Suprapubic skin (tissue), 4 donors: ENCODE measurements at places on chromosomes 5 and 9.

DNA sequence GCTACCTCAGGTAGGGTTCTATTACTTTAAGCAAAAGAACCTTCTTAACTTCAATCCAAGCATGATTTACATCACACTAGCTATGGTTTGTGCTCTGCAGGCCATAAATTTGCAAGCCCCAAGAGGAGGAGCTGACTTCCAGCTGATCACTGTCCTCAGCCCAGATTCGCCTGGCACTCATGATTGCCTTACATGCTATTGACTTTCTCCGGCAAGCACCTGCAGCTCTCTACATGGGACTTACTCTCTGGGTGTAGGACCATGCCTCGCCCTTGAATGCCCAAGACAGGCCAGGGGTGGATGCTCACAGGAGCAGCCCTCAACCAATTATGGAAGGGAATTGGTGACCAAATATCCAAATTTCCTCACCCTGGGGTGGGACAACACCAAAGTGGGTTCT, 99.8 kb downstream of the ESM1 start:
- no peak for DNase-seq

GRCh38 chr5:8136271-8136670, 267.3 kb downstream of the MTRR start:
- DNase-seq = no peak

GRCh38 chr5:60948738-60949137, 3.7 kb downstream of the NDUFAF2 start:
- DNase-seq = no peak

- DNase-seq = no peak
These were observed 9.3 kb upstream of the SIL1 start for GRCh38 chr5:139207297-139208000.

GRCh38 chr9:77841739-77842386, 189.7 kb downstream of the GNAQ start:
- no peak for DNase-seq

GRCh38 chr9:22160221-22160620, 151.1 kb upstream of the CDKN2B start:
- DNase-seq = no peak

GRCh38 chr5:141850786-141851185, 27.4 kb downstream of the PCDH1 start:
- DNase-seq = no peak

DNA sequence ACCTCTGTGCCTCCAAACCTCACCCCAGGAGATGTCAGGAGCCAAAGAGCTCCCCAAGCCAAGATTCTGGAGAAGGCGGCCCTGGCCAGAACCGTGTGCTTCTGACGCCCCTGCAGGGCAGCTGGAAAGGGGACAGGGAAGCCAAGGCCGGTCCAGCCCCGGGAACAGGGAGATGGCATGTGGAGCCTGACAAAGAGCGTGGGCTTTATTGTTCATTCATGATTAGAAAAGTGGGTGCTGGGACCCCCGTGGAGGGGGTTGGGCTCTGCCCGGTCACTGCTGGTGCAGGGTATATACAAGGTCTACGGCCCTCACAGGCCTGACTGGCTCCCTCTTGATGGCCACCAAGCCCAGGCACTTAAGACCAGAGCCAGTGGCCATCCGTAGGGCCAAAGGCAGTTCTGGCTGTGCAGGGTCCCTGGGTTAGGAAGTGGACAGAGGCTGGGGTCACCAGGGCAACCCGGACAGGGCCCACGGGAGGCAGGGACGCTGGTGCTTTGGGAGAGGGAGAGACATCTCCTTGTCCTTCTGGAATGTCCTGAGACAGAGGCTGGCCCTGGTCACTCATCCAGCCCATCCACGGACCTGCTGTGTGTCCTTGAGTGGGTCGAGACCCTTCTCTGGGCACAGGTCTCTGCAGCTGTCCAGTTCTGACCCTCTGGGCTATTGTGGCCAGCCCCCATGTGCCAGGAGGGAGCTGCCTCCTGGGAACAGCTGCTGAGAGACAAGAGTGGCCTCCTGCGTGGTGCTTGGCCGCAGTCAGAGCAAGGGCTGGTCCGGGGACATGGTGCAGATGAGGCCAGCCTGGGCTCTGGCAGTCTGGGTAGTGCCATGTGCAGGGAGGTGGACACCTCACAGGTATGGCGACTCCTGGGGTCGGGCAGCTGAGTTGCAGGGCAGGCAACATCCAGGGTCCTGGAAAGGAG, 12.5 kb downstream of the NINJ1 start:
- DNase-seq = peak; percentile 60

GRCh38 chr5:76225336-76225735, 142.2 kb downstream of the SV2C start:
- no peak for DNase-seq

- DNase-seq = no peak
These were observed 353.6 kb downstream of the SLIT3 start for GRCh38 chr5:168947212-168947868.

DNA sequence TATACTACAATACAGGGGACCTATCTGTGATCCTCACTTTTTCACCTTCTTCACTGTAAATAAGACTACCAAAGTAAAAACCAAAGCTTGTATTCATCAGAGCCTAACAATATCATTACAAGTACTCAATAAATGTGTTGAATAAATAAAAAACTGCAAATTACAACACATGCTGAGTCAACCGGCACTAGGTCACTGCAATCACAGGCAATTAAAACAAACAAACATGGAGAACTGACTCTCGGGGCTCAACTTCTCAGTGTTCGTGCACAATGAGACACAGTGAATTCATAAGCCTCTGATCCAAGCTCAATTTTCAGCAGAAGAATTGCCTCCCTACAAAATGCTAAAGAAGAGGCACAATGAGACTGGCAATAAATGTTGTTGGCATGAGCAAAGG, 69.2 kb downstream of the CDK5RAP2 start:
- no peak for DNase-seq

- DNase-seq = no peak
These were observed 498.0 kb downstream of the PRDM9 start for GRCh38 chr5:24005384-24005783.

DNA sequence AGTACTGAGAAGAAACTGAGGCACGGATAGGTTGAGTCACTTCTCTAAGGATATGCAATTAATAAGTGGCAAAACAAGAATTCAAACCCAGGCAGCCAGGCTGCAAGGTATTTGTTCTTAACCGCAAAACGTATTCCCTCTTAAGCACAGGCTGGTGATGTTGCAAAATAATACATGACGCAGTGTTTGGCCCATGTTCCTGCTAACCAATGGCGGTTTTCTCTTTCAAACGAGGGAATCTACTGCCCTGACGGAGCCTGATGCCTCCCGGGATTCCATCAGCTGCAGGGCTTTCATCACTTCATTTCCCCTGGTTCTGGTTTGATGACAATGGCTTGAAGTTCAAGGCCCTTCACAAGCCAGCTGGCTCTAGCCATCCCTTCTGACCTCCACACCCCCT, 154.8 kb downstream of the SLIT3 start:
- no peak for DNase-seq

DNA sequence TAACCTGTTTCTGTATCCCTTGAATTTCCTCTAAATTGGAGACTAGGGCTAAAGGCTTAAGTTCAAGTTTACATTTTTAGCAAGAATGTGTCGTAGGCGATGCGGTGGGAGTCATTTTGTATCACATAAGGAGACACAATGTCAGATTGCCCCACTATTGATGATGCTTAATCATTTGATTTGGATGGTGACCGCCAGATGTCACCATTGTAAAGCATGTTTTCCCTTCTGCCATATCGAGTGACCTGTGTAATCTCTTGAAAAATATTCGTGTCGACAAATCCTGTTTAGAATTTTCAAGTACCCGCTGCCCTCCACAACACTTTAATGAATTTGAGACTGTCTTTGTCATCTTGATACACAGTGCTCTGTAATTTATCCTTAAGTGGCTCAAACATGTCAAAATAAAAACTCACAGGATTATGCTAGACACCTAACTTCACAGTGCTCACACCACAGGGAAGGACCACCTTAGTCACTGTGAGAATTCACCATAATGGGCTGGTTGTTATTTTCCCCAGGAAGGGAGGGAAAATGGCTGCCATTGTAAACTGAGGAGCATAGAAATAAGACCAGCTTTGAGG, 34.5 kb upstream of the SLC46A2 start:
- no peak for DNase-seq

GRCh38 chr5:6692906-6693305, 20.3 kb upstream of the TENT4A start:
- no peak for DNase-seq

GRCh38 chr5:116930616-116931015, 356.0 kb upstream of the SEMA6A start:
- no peak for DNase-seq

DNA sequence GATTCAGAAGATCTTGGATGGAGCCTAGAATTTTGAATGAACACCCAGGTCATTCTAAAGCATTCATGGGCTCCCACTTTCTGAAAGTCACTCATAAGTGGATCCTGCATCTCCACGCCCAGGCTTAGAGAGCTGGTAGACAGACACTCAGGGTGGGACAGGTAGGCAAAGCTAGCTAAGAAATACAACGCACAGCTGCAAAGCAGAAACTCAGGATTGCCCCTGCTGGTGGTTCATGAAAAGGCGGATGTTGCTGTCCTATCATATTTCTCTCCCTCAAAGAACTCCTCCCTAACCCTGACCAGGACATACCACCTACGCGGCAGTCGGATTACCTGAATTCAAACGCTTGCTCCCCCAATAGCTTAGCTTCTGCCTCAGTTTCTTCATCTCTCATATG, 226.5 kb downstream of the GLIS3 start:
- no peak for DNase-seq

DNA sequence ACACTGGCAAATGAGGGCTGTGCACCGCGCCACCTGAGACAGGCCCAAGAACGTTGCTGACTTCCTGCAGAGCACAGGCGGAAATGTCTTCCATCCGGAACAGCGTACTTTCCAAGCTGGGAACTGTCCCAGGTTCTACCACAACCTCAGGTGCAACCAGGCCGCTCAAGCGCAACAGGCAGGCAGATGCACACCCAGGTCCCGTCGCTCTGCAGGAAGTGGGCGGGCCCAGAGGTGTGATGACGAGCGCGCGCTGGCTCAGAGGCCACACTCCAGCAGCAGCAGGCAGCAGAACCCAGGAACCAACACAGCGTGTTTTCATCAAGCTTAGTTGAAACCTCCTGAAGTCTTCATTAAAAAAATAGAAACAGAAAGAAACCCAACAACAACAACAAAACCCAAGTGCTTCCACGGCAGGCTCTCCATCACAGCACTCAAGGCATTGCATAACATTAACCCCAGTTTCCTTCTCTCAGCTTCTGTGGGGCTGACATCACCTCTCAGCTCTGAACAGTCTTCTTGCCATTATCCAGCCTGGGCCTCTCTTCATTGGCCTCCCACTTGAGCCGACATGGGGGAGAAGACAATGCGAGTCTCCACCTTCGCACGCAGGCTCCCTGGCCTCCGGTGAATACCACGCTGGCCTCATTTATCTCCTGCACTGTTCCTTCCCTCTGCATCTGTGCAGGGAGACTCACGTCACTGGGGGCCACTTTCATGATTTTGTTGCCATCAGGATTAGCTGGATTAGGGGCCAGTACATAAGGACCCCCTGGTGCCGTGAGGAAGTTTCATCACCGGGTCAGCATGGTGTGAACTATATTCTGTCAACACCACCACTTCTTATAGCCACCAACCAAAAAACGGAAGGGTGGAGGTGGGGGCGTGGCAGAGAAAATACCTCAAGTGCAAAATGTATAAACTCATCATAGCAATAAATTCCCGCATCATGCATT, 22.1 kb downstream of the PTCH1 start:
- DNase-seq = no peak

- DNase-seq = no peak
These were observed 23.8 kb upstream of the TDRD7 start for GRCh38 chr9:97387936-97388684.

DNA sequence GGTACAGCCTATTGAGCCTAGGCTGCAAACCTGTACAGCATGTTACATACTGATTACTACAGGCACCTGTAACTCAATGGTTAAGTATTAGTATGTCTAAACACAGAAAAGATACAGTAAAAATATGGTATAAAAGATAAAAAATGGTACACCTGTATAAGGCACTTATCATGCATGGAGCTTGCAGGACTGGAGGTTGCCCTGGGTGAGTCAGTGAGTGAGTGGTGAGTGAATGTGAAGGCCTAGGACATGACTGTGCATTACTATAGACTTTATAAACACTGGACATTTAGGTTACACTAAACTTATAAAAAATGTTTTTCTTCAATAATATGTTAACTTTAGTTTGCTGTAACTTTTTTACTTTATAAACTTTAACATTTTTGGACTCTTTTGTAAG, 171.3 kb downstream of the SLC28A3 start:
- DNase-seq = no peak

DNA sequence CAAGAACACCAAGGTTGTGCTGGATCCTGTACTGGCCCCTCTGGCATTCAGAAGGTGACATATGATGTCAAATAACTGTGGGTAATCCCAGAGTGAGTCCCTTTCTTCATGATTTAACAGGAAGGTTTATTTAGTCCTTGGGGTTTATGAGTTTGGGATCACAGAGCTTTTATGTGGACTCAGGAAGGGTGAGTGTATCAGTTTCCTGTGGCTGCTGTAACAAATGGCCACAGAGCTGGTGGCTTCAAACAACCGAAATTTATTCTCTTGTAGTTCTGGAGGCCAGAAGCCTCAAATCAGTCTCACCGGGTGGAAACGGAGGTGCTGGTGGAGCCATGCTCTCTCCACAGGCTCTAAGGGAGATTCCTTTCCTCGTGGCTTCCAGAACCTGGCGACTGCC, 157.7 kb downstream of the MELK start:
- DNase-seq = no peak

DNA sequence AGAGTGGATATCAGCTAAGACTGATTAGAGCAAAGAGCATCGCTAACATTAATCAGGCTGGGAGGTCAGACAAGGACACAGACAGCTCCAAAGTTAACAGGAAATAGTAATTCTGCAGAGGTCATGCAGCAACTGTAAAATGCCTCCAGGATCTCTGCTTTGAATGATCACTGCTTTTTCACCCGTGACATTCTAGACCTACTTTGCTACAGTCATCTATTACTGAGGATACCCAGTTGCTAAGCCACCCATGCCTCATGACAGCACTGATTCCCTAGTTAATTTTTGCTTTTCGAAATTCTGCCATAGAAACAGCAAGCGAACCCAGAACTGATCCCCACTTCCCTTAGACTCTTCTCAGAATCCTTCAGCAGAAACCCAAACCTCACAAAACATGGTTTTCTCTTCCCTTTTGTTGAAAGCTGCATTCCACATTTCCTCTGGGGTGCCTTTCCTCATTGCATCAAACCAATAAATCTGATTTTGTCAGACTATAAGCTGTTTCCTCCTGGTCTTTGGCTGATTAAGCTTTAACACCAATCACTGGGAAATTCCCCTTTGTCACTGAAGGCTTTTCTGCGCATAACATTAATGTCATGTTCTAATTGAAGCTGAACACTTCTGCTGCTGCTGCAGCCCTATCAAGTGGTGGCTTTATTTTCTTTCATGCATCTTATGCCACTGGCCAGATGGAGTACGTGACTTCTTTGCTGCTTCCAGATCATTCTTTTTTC, 201.1 kb upstream of the CHD1 start:
- DNase-seq = no peak

GRCh38 chr5:143196601-143197259, 206.8 kb downstream of the NR3C1 start:
- no peak for DNase-seq

DNA sequence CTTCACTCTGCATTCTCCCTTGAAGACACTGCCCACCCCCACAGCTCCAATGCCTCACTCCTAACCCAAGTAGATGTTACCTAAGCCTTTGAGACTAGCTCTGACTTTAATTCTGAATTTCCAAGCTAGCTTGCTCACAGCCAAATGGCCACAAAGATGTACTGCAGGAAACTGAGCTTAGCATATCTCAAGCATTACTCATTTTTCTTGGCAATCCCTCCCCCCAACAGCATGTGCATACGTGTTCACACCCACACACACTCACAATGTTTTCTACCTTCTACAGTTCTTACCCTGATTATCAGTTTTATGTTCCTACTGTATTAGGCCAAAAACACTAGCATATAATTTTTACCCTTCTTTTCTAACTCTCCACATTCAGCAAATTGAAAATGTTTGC, 13.7 kb upstream of the GRIA1 start:
- no peak for DNase-seq
